ENCODE measurements at places on chromosomes 5 and 9. TPM values are rescaled to one million over a fixed set of nuclear protein-coding genes. Genes with fewer than 3 reads are reported as not detected.
A peak's percentile ranks its signal among the peaks of the same experiment; 100 is the strongest.

The ADAMTS6 gene
- total RNA-seq, result 4.0 TPM

The TMOD1 gene
- total RNA-seq, result 141 TPM

The SEMA6A gene
- total RNA-seq, result 5.9 TPM

DNA sequence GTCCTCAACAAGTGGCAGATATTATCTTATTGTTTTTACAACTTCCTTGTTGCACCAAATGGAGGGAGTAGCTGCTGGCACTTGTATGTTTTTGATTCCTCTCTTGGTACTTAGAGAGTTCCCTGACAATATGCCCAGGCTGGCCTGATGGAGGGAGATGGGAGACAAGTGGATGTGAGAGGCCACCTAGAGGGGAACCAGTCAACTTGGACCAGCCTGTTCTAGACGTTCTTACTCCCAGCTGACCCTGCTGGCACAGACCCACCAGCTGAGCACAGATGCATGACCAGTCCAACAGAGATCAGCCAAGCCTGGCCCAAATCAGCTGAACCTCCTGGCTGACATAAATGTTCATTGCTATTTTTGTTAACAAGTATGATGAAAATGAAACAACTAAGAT lies 60.9 kb upstream of the GDNF start:
- no peak overlapping the region for H3K27ac ChIP-seq
- no peaks in the 10 kb centered on the region for H3K36me3 ChIP-seq
- H3K4me3 ChIP-seq, result no peak overlapping the region
- peak; percentile 56 for DNase-seq
- H3K4me1 ChIP-seq, result peaks cover 6% of the 10 kb centered on the region
- no peaks in the 10 kb centered on the region for H3K27me3 ChIP-seq

DNA sequence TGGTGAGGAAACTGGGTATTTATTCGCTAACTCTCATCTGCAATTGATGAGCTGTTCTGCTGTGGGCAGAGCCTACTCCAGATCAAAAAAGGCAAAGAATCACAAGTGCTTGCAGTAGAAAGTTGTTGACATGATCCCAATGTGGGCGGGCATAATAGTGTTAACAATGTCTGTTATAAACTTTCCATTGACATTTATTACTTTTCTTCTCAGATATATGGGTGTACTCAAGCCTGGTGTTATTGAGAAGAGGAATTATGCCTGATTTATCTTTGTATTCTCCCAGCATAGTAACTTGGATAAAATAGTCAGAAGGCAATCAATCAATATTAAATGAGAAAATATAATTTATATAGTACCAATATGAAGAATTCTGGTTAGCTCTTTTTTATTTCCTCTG lies 47.8 kb downstream of the ZNF474 start:
- no peak overlapping the region for H3K4me3 ChIP-seq
- no peaks in the 10 kb centered on the region for H3K27me3 ChIP-seq
- H3K36me3 ChIP-seq, result no peaks in the 10 kb centered on the region

- no peak overlapping the region for H3K4me3 ChIP-seq
- H3K4me1 ChIP-seq, result no peaks in the 10 kb centered on the region
- no peak overlapping the region for H3K27ac ChIP-seq
Observed at GRCh38 chr5:51983161-51983560, 599.9 kb downstream of the ISL1 start.

DNA sequence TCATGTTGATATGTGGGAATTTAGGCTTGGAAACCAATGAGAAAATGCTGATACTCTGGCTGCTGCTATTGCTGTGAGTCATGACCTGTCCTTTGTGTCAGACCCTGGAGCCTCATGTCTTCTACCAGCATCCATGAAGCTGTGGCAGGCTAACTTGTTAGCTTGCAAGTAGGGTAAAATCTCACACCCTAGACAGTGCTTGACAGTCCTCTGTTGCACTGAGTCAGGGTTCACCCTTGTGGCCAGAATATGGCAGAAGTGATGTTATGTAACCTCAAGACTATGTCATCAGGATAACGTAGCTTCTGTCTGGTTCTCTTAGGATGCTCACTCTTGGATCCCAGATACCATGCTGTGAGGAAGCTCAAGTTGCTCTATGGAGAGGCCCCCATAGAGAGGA lies 110.8 kb downstream of the LHX2 start:
- DNase-seq, result no peak
- H3K36me3 ChIP-seq, result no peaks in the 10 kb centered on the region
- H3K27ac ChIP-seq, result no peak overlapping the region
- H3K4me3 ChIP-seq, result no peak overlapping the region

GRCh38 chr5:84403773-84404172 lies 19.1 kb upstream of the EDIL3 start:
- H3K4me1 ChIP-seq, result no peaks in the 10 kb centered on the region
- no peak for DNase-seq
- H3K4me3 ChIP-seq, result no peak overlapping the region
- no peaks in the 10 kb centered on the region for H3K27me3 ChIP-seq
- H3K36me3 ChIP-seq, result no peaks in the 10 kb centered on the region

DNA sequence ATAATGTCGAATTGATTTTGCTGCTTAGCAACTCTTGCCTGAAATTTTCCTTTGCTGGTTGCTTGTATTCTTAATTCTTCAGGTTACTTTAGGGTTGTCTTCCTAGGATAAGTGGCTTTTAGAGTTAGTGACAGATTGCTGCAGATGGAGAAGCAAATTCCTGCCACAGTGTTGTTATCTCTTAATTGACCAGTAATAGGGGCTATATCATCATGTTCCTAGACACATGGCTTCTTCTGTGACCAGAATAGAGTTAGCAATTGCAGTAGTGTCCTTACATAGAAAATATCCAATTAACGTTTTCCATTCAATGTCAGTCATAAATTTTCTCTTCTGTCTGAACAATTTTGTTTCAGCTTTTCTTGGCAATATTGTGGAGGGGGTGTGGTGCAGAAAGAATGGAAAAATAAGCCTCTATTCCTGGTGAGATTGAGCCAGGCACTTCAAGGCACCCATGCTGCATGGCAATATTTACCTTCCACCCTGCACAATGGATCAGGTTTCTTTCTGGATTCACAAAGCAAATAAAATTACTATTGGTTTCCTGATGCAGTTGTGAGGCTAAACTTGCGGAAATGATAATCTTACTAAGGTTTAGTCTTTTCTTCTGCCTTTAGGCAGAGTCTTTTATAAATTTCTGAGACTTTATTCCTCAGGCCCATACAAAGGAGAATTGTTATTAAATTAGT lies 1481.5 kb downstream of the EFNA5 start:
- H3K36me3 ChIP-seq, result no peaks in the 10 kb centered on the region
- DNase-seq, result no peak
- H3K27ac ChIP-seq, result no peak overlapping the region
- H3K4me1 ChIP-seq, result no peaks in the 10 kb centered on the region
- H3K4me3 ChIP-seq, result no peak overlapping the region

- no peak overlapping the region for H3K27ac ChIP-seq
- H3K4me1 ChIP-seq, result no peaks in the 10 kb centered on the region
- no peak for DNase-seq
- no peaks in the 10 kb centered on the region for H3K27me3 ChIP-seq
Observed at GRCh38 chr9:93431539-93432105, 19.9 kb upstream of the FAM120A start.

DNA sequence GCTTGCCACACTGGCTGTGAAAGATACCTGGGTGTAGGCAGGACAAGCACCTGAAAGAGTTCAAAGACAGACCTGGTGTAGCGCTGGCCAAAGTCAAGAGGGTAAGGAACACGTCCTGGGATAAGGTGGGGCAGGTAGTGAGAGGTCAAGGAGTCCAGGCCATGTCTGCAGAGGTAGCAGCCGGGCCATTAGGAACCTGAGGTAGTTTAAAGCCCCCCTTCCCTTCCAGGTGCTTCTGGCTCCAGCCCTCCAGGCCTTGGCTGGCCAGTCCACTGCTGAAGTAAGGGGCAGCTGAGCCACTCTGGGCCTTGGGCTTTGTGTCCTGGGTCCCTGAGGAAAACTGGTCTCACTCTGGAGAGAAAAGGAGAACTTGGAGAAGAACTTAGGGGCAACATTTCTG lies 13.9 kb upstream of the NR5A1 start:
- H3K4me1 ChIP-seq, result no peaks in the 10 kb centered on the region
- H3K4me3 ChIP-seq, result no peak overlapping the region
- DNase-seq, result no peak
- H3K27me3 ChIP-seq, result no peaks in the 10 kb centered on the region

DNA sequence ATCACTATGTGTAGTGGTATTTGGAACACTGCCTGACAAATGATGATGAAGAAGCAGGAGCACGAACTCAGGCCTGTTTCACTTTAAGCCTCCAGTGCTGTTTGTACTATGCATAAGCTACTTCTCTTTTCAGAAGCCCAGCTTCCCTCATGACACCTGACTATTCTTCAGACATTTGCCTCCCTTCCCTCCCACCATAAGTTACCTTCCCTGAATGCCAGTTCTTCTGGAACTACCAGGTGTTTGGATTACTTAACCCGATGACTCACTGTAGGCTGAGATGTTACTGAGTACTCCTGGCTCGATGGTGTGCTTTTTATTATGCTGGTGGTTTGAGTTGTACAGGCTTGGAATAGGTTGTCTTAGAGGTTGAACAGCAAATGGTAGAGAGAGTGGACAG lies 180.0 kb downstream of the SPATA31D1 start:
- no peak for DNase-seq
- no peak overlapping the region for H3K27ac ChIP-seq
- H3K36me3 ChIP-seq, result no peaks in the 10 kb centered on the region
- no peaks in the 10 kb centered on the region for H3K27me3 ChIP-seq

- no peaks in the 10 kb centered on the region for H3K36me3 ChIP-seq
- peak overlapping the region; percentile 41 for H3K27ac ChIP-seq
Observed at GRCh38 chr5:56522960-56523359, 289.8 kb upstream of the ANKRD55 start.
